Stimulated activated CD4-positive, alpha-beta T cell treated with anti-CD3 and anti-CD28 coated beads, Interleukin-2, amount 100 ng/mL, for 48 hours (primary cell): ENCODE measurements at places on chromosomes 5 and 9.

GRCh38 chr9:85483208-85483607 lies 258.5 kb downstream of the AGTPBP1 start:
- DNase-seq, result no peak

GRCh38 chr5:52909192-52909591 lies 80.0 kb upstream of the ITGA2 start:
- no peak for DNase-seq

GRCh38 chr9:74494490-74494889 lies 2.6 kb upstream of the RORB start:
- DNase-seq, result no peak

DNA sequence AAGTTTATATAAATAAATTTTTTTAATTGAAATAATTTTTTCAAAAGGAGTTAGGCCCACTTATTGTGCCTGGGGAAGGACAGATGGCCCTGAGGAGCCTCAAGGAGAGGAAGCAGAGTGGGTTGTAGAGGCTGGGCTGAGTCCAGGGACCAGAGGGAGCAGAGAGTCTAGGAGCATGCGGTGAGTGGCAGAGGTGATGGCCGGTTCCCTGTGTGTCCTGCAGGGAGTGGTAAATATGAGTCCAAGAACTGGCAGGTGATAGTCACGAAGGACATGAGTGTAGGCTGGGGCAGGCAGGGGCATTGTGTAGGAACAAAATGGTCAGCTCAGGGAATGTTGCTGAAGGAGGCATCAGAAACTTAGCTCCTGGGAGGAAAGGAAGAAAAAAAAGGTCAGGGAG lies 8.3 kb upstream of the BTNL9 start:
- DNase-seq, result no peak

- DNase-seq, result no peak
Observed at GRCh38 chr9:90872835-90873294, 71.2 kb downstream of the SYK start.

DNA sequence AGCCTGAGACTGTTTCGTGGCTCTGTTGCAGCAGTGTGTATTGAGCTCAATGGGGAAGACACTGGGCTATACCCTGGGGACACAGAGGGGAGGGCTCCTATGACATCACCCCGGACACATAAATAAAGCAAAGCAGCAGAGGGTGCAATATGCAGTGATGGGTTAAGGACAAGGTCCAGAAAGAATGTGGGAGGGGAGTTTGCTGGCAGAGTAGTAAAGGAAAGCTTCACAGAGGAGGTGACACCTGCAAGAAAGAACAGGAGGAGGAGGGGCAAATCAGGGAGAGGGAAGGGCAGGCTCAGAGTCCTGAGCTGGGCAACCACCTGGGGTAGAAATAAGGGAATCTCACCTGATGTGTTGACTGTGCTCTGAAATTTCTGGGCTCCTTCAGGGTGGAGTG lies 35.3 kb upstream of the CDKN2AIPNL start:
- DNase-seq, result no peak

DNA sequence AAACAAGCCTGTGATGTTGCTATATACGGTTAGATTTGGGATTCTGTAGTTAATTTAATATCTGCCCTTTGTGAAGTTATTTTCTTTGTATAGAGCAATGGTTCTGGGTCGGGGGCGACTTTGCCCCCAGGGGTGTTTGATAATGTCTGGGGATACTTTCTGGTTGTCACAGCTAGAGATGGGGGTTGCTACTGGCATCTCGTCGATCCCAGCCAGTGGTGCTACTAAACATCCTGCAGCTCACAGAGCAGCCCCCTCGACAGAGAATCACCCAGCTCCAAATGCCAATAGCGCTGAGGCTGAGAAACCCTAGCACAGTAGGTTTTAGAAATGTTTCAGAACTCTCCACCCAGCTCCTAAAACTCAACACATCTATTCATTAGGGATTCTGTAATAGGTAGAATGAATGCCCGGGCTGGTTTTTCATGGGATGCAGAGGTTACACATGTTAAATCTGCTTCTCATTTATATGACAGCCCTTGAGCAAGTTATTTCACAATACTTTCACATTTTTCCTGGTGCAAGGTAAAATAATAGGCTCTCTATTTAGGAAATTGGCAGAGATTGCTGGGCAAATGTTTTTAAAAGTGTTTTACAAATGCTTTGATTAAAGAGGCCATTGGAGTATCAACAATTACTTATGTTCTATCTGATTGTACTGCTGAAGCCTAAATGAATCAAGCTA lies 75.2 kb upstream of the CTSL start:
- DNase-seq, result no peak

GRCh38 chr9:86286278-86286677 lies 3.9 kb upstream of the ISCA1 start:
- no peak for DNase-seq

DNA sequence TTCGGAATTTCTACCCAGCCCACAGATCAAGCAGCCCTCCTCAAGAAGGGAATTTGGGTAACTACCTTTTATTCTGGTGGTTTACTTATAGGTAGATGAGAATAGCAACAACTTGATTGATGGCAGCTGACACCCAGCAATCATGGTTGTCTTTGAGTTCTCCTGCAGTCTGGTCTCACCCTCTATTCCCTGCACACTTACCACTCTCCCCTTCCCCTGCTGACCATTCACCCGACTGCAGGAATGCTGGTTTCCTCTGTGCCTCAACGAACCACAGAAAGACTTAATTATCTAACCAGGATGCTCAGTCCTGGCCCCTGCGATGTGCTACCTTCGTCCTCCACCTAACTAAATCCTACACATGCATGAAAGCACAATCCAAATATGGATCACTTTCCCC lies 243.0 kb downstream of the RFK start:
- DNase-seq, result no peak

DNA sequence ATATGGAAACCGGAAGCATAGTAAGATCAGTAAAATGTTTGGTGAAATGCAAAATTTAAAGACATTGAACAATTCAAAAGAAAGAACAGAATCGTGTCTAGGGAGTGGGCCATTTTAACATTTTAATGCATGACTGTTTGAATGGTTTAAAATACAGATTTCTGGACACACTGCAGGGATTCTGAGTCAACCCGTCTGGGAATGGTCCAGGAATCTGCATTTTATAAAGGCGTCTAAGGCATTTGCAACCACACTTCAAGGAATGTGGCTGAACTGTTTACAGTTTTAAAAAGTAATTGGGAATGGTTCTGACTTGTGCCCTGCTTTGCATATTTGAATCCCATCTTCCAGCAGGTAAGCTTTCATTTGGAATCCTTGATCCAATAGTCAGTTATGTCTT lies 811.7 kb upstream of the WWC1 start:
- DNase-seq, result no peak

- DNase-seq, result no peak
Observed at GRCh38 chr9:120212153-120212852, 367.7 kb downstream of the CDK5RAP2 start.

GRCh38 chr5:1132570-1132969 lies 20.7 kb upstream of the SLC12A7 start:
- DNase-seq, result no peak

- DNase-seq, result no peak
Observed at GRCh38 chr5:59620535-59621212, 272.9 kb downstream of the PDE4D start.

DNA sequence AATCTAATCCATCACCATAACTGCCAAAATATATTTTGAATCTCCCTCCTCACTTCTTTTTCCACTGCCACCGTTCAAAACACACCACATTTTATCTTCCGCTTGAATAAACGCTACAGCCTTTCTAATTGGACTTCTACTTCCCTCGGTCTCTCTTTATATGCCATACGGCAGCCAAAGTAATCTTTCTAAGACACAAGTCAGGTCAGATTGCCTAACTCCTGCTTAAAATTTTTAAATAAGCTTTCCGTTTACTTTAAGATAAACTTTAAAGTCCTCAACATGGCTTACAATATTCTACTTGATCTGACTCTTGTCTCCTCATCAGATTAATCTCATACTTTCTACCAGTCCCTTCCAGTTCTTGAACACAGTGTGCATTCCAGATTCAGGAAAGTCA lies 9.7 kb downstream of the AFF4 start:
- no peak for DNase-seq

- DNase-seq, result no peak
Observed at GRCh38 chr5:97658116-97658900, 475.3 kb upstream of the RIOK2 start.

GRCh38 chr5:96278981-96279380 lies 154.1 kb downstream of the PCSK1 start:
- no peak for DNase-seq

- no peak for DNase-seq
Observed at GRCh38 chr5:1985781-1986180, 103.1 kb upstream of the IRX4 start.

DNA sequence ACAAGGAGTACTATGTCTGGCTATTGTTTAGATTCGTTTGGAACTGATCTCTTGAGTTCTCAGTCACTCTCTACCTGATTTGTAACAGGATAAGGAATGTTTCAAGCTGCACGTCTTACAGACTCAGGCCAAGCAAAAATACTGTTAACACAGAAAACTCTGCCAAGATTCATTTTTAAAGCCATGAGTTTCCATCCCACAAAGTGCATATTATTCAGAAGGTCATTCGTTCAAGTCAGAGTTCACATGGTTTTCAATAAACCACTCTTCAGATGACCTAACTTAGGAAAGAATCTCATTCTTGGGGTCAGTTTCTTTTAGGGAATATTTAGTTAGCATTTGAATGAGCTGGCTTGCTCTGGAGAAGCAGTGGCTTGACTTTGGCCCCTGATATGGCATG lies 49.3 kb downstream of the F2R start:
- no peak for DNase-seq

DNA sequence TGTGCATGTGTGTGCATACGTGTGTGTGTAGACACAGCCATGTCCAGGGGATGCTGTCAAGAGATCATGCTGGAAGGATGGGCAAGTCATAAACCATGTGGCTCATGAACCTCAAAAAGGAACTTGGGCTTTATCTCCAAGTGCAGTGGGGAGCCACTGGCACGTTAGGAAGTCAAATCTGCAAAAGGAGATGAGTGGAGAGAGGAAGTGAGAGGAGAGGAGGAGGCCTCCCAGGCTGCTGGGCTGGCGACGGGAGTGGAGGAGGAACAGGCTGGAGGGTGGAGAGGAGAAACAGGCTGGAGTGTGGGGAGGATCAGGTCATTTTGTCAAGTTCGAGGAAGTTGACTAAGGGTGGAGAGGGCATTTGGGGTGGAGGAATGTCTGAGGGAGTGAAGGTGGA lies 29.2 kb upstream of the TIFAB start:
- no peak for DNase-seq

GRCh38 chr5:16431490-16431889 lies 34.1 kb downstream of the ZNF622 start:
- no peak for DNase-seq

DNA sequence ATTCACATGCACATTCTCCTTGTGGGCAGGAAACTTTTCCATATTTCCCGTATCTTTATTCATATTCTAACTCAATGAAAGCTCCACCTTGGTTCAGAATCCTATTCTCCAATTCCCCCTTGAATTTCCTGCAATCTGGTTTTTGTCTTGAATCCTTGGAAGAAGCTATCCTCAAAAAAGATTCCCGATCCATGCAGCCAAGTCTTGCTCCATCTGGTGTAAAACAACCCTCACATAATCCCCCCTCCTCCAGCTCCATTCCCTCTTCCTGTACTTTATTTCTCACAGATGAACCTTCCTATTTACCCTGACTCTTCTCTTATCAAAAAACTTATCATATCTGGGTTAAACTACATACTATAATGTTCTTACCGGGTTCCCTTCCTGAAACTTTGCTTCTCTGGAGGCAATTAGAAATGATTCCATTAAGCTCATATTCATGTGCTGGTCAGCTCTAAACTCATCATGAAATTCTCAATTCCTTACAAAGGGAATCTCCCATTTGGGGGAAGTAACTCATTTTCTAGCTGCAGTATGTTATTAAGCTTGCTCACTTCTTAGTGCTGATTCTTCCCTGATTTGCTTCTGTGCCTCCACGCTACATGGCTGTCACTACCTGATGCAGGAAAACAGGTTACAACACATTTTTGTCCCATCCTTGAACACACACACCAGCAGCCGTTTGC lies 81.7 kb downstream of the GNAQ start:
- no peak for DNase-seq

DNA sequence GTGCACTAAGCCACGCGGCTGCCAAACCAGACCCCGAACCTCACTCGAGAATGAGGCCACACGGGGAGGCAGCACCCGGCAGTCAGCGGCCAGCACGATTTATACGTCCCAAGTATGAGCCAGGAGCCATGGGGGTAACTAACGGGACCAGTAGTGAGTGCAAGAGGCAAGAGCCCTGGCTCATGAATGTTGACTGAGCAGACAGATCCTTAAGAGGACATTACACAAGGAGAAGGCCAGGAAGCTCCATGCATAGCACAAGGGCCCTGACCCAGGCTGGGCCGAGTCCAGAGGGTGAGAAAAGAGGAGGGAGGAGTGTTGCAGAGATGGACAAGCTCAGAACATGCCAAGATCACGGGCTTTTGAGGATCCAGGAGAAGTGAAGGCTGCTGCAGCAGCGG lies 58.6 kb upstream of the PHYKPL start:
- DNase-seq, result no peak

- DNase-seq, result no peak
Observed at GRCh38 chr9:125405938-125406809, 144.5 kb downstream of the GAPVD1 start.

GRCh38 chr5:159027504-159027903 lies 72.2 kb downstream of the EBF1 start:
- DNase-seq, result no peak

- no peak for DNase-seq
Observed at GRCh38 chr9:133944746-133945135, 47.4 kb downstream of the VAV2 start.

DNA sequence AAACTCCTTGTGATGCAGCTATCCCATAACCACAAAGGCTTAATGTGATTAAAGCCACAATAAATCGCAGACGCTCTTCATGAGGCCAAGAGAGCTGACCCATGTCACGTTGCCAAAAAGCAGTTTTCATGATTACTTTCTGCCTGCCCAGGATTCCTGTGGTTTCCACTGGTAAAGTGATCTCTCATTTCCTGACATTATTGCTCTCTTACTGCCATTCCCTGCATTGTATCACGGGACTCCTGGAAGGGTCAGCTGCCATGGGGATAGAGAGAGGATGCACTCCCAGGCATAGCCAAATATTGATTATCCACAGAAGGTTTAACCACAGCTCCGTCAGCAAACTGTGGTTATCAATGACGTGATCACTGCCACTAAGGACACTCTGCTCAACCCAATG lies 103.8 kb upstream of the SLC1A3 start:
- no peak for DNase-seq

GRCh38 chr9:36949466-36949865 lies 84.6 kb downstream of the PAX5 start:
- DNase-seq, result no peak

- DNase-seq, result no peak
Observed at GRCh38 chr5:178318893-178319292, 86.3 kb upstream of the PHYKPL start.

- no peak for DNase-seq
Observed at GRCh38 chr5:154475591-154476353, 2.3 kb downstream of the HAND1 start.

DNA sequence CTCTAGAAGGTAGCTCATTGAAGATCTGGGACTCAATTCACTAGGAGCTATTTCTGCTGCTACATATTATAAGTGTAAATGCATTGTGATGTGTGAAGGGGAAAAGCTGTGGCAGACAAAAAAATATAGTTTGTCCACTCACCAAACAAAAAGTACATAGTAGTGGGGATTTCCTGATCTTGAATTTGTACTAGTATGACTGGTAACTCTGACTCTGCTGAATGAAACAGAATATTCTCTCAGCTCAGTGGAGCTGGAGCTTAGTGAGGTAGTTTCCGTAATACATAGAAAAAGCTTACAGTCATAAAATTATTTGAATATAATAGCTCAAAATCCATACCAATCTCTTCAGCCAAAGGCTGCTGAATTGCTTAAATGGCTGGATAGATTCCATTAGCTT lies 455.6 kb upstream of the CD180 start:
- DNase-seq, result no peak
